Activated CD4-positive, alpha-beta T cell treated with anti-CD3 and anti-CD28 coated beads, Interleukin-2, amount 50 U/mL, for 48 hours (primary cell): ENCODE measurements at places on chromosomes 13 and 19.
A peak's percentile ranks its signal among the peaks of the same experiment; 100 is the strongest.

DNA sequence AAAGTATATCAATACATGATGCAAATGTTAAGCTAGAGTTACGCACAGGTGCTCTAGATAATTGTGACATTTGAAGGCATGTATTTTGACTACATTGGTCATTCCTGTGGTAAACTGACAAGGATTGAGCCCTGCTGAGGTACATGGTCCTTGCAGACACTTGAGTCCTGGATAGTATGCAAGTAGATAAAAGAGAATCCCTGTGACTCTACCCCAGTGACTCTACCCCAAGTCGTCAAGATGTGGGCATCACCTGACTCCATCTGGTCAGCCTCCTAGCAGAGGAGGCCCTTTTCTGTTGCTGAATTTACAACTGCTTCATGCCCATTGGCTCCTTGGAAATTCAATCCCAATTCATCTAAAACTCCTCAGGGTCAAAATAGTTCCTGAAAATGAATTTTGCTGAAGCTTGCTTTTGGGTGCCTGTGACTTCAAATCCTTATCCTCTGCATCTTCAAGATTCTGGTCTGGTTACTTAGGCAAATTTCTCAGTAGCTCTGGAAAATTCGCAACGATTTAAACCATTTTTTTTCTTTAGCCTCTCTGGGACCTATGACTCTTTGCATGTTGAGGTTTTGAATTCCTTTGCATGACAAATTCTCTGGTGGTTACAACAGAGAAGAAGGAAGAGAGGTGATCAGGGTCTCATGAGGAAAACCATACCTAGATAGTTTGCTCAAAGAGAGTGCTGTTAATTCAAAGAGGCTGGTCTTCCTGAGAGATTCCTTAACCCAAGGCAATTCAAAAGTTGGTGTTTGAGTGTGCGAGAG lies 422.1 kb downstream of the FGF9 start:
- no peak for DNase-seq

GRCh38 chr13:83008212-83008929 lies 873.9 kb downstream of the SLITRK1 start:
- no peak for DNase-seq

DNA sequence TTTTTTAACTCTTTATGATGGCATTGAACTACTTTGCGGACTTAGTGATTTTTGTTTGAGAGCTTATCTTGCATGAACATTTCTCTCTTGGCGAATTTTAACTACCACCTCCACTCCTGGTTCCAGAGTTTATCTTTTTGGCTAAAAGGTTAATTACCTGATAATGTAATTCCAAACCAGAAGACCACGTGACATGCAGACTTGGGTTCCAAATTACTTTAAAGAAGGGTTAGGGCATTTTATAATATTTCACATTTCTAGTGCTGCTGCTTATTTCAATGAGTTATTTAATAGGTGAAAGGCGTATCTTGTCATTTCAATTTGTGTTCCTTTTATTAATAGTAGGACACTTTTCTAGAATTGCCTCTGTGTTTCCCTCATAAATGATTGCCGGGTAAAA lies 52.0 kb downstream of the TDRD12 start:
- no peak for DNase-seq

GRCh38 chr19:19571071-19571786 lies 33.2 kb downstream of the CILP2 start:
- no peak for DNase-seq

DNA sequence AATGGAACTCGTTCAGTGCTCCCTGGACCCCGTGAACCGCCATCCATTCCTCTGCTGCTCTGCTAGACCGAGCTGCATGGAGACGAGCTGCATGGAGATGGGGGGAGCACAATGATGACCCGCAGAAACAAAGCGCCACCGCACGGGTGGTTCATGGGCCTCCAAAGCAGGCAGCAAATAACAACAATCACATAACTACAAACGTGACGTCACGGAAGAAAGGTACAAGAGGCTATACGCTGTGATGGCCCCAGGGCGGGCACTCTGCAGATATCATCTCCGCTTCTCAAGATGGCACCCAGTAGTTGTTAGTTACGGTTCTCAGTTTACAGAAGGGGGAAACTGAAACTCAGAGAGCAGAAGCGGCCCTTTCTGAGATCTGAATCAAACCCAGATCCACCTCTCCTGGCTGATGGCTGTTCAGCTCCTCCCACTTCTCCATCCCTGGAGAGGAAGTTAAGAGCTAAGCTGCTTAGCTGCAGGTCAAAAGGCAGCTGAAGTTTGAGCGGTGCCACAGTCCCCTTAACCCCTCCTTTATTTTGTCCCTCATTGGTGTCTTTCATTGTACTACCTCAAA lies 1.7 kb downstream of the ATP13A1 start:
- DNase-seq, result peak; percentile 50

DNA sequence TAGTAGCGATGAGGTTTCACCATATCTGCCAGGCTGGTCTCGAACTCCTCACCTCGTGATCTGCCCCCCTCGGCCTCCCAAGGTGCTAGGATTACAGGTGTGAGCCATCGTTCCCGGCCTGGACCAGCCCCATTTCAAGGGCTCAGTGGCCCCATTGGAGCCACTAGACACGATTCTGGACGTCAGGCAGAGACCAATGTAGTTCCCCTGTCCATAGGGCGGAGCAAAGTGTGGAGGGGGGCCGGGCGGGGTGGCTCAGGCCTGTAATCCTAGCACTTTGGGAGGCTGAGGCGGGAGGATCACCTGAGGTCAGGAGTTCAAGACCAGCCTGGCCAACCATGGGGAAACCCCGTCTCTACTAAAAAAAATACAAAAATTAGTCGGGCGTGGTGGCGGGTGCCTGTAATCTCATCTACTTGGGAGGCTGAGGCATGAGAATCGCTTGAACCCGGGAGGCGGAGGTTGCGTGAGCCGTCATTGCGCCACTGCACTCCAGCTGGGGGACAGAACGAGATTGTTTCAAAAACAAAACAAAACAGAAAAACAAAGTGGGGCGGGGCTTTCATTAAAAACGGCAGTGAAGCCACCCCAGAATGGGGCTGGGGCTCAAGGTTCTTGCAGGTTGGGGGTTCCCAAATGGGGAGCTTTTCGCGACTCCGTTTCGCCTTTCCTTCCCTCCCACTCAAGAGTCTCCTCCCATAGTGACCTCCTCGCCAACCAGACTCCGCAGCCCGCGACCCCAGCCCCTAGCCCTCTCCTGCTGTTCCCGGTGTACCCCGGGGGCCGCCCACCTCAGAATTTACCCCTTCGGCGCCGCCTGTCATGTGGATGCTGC lies 758 bp upstream of the TECR start:
- DNase-seq, result no peak

DNA sequence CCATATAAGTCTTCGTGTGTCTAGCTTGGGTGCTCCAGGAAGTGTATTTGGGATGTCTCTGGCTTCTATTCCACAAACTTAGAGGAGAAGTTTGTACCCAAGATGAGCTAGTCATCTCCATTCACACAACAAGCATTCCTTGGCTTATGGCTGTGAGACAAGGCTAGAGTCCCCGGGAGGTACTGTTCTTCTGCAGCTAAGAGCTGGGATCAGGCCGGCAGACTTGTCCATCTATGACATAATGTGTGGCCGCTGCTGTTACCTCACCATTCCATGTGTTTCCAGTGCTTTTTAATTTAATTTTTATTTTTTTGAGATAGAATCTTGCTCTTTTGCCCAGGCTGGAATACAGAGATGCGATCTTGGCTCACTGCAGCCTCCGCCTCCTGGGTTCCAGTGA lies 20.7 kb downstream of the GATAD2A start:
- DNase-seq, result no peak

DNA sequence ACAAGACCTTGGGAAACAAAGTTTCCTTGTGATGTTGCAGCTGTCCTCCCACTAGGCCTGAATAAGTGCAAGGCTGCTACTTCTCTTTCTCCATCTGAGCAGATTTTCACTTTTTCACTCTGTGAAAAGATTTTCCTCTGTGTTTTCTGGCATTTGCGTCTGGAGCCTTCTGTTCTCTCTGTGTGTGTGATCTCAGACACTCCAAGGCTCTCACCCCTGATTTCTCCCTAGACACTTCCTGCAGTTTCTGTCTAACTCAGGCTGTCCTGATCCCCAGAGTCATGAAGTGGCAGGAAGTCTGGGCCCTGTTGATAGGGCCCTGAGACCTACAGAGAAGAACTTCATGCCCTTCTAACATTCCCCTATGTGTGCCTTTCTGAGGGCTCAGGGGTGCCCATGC lies 37.2 kb downstream of the SIGLEC7 start:
- DNase-seq, result no peak

DNA sequence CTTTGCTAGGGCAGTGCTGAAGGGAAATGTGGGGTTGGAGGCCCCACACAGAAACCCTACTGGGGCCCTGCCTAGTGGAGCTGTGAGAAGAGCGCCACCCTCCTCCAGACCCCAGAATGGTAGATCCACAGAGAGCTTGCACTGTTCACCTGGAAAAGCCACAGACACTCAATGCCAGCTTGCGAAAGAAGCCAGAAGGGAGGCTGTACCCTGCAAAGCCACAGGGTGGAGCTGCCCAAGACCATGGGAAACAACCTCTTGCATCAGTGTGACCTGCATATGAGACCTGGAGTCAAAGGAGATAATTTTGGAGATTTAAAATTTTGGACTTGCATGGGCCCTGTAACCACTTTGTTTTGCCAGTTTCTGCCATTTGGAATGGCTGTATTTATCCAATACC lies 615.4 kb upstream of the MIR17HG start:
- no peak for DNase-seq

DNA sequence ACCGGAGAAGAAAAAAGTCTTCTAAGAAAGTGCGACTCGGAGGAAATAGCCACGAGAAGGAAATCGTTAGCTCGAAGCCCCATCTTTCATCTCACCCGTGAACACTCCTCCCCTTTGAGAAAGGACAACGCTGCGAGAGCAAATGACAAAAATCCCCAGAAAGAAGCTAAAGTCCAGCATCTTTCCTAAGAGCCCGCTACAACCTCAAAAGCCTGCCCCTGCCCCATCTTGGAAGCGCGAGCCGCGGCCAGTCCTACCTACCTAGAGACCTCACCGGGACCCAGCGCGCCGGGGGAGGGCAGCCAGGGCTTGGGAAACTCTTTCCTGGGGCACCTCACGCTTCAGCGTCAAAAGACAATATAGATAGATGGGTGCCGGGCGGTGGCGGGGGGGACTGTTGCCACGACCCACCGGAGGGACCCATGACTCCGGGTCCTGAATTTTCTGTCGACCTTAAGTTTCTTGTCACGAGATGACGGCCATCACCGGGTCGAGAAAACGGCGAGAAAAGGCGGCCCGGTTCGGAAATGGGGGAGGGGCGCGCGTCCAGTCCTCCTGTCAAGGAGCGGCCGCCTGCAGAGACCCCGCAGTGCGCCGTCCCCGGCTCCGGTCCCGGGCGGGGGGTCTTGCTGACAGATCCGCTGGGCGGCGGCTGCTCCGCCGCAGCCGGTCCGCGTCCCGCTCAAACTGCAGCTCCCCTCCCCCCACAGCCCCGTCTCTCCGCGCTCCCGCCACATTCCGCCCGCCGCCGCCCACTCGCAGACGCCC lies 65.9 kb downstream of the KCNRG start:
- DNase-seq, result peak; percentile 69

DNA sequence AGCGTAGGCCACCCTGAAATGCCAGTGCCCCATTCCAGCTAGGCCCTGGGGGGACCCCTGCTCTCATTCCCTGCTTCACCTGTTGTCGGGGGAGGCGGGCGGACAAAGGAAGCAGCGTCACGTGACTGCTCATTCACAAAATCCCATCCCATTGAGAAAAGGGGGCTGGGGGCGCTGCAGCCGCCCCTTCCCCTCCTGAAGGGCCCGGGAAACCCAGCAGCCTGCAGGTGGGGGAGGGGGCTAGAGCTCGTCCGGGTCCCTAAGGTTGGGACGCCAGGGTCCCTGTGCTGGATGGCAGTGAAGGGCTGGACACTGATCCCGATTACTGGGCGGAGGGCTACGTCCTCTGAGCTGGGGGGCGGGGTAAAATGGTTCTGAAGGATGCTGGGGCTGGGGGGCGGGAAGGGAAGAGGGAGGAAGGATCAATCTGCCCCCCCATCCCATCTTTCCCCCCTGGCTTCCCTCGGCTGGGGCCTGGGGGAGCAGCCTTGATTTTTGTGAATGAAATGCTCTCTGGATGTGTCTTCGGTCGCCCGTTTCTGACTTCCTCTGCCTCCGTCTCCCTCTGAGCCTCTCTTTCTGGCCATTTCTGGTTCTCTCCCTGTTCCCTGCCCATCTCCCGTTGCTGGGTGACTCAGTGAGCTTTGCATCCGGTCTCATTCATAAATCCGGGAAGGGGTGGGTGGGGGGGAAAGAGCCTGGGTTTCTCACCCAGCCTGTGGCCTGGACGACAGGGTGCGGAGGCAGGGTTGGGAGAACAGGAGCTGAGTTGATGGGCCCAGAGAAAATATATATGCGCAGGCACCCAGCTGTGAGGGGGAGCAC lies 816 bp downstream of the SPRED3 start:
- DNase-seq, result peak; percentile 29

- DNase-seq, result no peak
Measured at GRCh38 chr13:80901111-80901510, 560.2 kb upstream of the SPRY2 start.

DNA sequence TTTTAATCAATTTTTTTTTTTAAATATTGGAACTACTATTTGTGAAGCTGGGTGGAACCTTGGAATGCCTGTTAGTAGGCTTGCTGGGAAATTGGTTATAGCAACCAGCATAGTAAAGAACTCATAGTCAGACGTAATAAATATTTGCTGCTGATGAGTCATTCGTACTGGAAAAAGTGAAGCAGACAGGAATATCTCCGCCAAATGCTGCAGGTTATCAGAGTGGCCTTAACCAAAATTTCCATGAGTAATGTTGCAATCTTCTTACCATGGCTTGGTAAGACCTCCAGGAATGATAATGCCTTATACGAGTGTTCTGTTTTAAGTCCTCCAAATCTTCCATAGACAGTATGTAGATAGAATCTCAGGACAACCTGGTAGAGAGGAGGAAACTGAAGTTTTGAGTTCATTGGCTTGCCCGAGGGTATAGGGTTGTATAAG lies 34.2 kb downstream of the MBNL2 start:
- no peak for DNase-seq

DNA sequence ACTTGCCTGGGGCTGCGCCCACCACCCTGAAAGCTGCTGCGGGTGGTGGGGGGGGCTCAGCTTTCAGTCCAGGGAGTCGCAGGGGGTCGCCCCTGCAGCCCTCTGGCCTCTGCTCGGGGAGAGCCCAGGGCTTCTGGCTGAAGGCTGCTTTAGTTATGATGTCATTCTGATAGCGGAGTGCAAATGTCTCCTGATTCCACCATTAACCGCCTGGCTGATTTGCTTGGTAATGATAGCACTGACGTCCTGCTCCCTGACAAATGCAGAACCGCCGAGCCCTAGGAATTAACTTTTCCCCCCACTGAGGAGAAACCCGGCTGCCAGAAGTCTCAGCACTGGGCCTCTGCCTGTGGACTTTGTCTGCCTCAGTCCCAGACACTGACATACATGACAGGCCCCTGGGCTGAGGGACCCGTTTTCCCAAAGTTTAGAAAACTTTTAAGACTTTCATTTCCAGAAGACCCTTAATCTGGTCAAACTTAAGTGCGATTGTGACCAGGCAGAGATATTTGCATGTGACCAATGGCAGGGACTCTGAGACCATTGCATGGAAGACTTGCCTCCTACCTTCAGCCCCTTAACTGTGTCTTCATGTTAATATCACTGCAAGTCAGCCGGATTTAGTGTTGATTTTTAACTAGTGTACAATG lies 142.5 kb upstream of the ZNF536 start:
- DNase-seq, result no peak
